Stimulated activated CD8-positive, alpha-beta memory T cell treated with anti-CD3 and anti-CD28 coated beads, Interleukin-12 subunit alpha, Interleukin-12 subunit beta, amount 100 ng/mL, for 1 hour (primary cell): ENCODE measurements at places on chromosomes 6 and 20.
A peak's percentile ranks its signal among the peaks of the same experiment; 100 is the strongest.

DNA sequence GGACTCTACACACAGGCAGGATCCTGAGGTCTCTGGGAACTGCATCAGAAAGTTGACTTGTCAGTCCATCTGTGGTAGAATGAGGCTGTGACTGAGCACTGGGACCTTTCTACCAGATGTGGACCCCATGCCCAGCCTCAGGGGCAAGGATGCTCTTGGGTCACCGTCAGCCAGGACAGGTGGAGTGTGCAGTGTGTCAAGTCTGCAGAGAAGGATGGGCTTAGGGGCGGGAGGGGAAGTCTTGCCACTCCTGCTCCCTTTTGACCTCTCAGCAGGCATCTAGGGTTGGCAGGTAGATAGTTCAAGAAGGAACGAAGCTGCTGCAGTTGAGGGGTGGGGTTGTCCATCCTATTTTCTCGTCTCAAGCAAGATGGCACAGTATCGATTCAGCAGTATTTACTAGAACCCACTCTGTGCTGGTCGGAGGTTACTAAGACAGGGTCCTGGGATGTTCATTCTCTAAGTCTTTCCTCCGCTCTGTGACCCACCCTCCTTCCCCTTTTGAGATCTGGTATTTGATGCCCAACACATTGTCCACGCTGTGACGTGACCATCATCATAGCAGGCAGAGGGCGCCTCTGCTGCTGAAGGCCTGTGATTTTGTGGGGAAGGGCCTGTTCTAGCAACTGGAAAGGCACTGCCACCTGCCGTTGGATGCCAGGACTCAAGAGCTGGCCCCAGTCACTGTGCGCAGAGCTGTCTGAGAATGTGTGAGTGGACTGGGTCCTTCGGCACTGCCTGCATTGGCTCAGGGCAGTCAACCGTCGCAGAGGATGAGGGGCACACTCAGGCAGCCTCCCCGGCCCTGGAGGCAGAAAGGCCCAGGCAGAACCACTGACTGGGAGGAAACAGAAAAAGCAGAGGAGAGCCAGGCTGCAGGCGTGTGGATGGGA is 23.2 kb downstream of the RBCK1 start:
- DNase-seq = no peak

- DNase-seq = no peak
Observed at GRCh38 chr6:7108196-7108963, 619 bp downstream of the RREB1 start.

GRCh38 chr6:108619431-108620197 is 58.9 kb downstream of the FOXO3 start:
- DNase-seq = no peak

GRCh38 chr20:10040070-10040975 is 5.5 kb downstream of the ANKEF1 start:
- DNase-seq = no peak

DNA sequence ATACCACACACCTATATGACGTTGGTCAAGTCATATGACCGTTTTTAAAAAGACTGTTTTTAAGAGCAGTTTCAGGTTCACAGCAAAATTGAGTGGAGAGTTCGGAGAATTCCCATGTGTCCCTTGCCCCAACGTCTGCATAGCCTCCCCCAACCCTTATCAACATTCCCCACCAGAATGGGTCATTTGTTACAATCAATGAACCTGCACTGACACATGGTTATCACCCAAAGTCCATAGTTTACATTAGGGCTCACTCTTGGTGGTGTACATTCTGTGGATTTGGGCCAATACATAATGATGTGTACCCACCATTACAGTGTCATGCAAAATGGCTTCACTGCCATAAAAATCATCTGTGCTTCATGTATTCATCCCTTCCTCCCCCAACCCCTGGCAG is 52.0 kb downstream of the ZBTB2 start:
- DNase-seq = no peak

GRCh38 chr6:117555882-117556498 is 46.3 kb downstream of the GOPC start:
- peak; percentile 62 for DNase-seq

DNA sequence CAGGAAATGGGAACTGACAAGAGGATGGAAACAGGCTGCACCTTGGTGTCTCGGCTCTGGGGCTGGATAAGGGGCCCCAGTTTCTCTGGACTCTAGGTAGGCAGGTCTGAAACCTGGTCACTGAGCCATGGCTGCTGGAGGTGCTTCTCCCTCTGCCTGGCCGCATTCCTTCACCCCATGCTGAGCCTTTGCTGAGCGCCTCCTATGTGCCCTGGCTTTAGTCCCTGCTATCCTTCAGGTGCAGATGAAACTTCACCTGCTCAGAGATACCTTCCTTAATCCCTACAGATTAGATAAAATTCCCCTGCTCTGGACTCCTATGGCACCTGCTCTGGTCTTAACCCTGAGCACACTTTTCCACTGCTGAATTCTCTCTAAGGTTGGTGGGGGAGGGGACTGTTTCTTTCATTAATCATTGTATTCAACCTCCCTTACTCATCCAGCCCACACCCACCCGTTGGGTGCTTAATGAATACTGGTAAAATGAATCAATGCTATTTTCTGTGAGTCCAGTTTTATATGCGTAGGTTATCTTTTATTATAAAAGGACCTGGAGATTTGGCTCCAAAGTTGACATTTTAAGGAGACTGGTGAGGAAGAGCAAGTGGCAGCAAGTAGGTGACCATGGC is 19.3 kb downstream of the MYLK4 start:
- DNase-seq = no peak

DNA sequence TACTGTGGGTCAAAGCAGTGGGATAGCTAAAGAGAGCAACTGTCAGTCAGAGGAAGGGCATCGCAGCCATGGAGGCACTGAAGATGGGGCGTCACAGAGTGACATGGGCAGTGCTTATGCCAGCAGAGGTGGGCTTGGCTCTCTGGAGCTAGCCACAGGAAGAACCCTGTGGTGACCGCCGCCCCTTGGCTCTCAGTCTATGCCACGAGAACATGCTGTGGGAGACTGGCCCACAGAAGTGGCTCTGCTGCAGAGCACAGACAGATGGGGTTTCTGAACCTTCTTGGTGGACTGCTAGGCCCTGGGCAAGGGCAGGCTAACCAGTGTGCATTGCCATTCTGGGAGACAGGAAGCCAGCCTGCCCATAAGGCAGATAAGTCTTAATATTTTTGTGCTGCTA is 290.0 kb upstream of the SUPT3H start:
- no peak for DNase-seq

GRCh38 chr6:125584468-125584939 is 164.9 kb upstream of the HEY2 start:
- no peak for DNase-seq

DNA sequence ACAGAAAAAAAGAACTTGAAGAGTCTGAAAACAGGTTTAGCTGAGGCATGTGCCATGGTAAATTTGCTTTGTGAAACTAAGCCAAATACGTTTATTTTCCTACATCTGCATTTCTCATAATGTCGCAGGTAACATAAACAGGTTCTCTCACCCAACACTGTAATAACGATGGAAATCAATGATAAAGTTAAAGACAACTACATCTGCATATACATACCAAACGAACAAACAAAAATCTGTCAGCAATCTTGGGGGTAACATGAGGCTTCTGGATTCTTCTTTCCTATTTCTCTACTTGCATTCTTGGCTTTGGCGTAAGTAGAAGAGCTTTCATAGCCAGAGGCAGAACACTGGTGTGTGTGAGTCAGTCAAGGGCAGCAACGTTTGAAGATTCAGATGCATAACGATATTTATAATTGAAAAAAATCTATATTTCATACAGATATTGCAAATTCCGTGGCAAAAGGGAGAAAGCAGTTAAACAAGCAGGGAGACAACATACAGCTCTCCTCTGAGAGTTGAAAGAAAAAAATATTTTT is 195.1 kb downstream of the EDN1 start:
- DNase-seq = no peak

- no peak for DNase-seq
Observed at GRCh38 chr6:9732056-9732455, 682.8 kb downstream of the TFAP2A start.

GRCh38 chr6:125670568-125670967 is 78.9 kb upstream of the HEY2 start:
- no peak for DNase-seq

DNA sequence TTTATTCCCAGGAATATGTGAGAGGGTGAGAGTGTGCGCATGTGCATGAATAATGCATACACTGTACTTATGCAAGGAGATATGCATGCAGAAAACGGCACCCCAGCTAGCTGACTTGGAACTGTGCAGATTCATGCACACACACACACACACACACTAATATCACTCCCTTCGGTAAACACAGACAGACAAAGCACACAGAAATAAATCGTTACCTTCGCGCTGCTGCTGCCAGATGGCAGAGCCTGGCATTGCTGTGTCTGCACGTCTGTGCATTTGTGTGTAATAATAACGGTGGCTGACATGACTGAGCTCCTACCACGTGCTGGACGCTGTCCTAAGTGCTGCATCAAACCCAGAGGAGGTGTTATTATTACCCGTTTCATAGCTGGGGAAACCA is 36.8 kb downstream of the PREX1 start:
- no peak for DNase-seq

GRCh38 chr6:134293659-134294161 is 24.2 kb downstream of the SGK1 start:
- no peak for DNase-seq

- DNase-seq = no peak
Observed at GRCh38 chr20:2236256-2236655, 59.5 kb upstream of the TGM3 start.

- no peak for DNase-seq
Observed at GRCh38 chr6:125367036-125367782, 65.4 kb upstream of the HDDC2 start.

- DNase-seq = peak; percentile 47
Observed at GRCh38 chr6:159979136-159979874, 10.4 kb downstream of the IGF2R start.

DNA sequence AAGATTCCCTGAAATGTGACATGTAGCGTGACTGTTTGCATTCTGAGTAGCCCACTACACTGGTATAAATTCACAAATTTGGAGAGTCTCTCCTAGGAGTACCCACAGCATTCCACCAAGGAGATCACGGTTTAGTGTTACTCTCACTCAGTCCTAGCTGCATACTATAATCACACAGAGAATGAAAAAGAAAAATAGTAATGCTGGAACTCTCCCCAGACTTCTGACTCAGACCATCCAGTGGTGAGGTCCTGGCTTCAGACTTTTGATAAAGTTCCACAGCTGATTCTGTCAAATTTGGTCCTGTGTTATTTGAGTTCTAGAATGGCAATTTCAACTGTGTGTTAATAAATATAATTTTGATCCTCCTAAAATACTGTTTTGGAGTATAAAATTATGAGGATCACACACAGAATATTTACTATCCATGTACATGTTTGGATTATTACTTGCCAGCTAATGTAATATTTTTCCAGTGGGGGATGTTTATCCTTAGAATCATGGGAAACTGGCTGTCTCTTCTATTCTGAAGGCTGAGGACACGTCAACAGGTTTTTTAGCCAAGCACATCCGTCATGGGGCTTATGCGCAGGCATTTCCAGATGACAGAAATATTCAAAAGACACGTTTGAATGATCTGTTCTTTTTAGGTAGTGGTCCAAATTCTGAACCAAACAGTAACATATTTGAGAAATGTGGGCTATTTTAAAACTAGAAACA is 5.1 kb upstream of the KIAA0408 start:
- no peak for DNase-seq

GRCh38 chr6:149851461-149852110 is 12.6 kb downstream of the LRP11 start:
- no peak for DNase-seq

DNA sequence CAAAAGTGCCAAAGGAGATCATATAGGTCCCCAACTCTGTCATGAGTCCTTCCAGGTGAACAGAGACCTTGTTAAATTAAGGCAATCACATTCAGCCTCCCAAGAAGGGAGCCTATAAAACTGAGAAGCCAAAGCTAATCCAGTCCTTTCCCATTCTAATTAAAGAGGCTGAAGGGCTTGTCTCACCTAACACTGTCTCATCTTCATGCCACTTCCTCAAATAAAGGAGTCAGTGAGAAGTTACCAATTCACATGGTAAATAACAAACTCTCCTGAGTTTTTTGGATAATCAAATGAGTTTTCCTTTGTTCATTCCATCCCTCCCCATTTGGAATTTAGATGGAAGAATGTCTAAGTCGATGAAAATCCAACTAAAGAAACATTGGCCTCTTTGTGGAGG is 242.8 kb downstream of the UST start:
- no peak for DNase-seq
